ENCODE measurements at places on chromosomes 7 and 10.
A peak's percentile ranks its signal among the peaks of the same experiment; 100 is the strongest.

- DNase-seq = no peak
Measured at GRCh38 chr10:107553470-107553869, 389.0 kb upstream of the SORCS1 start.

- no peak for DNase-seq
Measured at GRCh38 chr7:125459038-125459437, 529.4 kb upstream of the POT1 start.

DNA sequence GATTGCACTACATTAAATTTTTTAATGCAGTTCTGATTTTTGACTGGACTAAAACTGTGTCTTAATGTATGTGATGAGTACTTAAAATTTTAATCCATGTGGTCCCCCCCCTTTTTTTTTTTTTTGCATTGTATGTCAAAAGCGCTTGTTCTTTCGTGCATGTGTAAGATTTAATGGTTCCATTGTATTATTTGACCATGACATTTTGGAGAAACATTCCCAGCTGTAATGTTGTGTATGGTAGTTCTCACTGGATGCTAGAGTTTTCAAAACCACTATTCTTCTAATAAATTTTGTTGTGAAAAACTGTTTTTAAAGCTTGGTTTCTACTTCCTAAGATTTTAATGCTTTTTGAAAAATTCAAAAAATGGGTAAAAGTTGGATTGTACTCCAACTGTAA lies 132.0 kb downstream of the LCOR start:
- DNase-seq = no peak

DNA sequence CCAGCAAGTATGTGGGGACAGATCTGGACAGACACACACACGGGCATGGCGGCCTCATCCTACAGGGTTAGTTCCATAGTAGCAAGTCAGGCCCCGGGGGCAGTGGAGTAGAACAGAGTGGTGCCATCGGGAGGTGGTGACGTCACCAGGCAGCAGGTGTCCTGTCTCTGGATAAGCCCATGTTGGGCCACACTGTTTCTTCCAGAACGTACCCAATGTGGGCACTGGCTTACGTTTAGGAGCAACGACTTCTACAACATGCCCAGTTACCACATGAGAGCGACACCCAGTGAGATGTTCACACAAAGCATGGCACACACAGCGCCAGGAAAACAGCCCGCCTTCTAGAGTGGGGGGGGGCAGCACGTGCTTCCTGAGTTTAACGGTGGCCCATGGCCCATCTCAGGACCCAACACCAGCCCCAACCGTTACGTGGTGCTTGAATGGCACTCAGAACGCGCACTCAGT lies 67.8 kb downstream of the CTBP2 start:
- no peak for DNase-seq

GRCh38 chr7:143992670-143993069 lies 7.5 kb upstream of the OR6B1 start:
- DNase-seq = no peak

DNA sequence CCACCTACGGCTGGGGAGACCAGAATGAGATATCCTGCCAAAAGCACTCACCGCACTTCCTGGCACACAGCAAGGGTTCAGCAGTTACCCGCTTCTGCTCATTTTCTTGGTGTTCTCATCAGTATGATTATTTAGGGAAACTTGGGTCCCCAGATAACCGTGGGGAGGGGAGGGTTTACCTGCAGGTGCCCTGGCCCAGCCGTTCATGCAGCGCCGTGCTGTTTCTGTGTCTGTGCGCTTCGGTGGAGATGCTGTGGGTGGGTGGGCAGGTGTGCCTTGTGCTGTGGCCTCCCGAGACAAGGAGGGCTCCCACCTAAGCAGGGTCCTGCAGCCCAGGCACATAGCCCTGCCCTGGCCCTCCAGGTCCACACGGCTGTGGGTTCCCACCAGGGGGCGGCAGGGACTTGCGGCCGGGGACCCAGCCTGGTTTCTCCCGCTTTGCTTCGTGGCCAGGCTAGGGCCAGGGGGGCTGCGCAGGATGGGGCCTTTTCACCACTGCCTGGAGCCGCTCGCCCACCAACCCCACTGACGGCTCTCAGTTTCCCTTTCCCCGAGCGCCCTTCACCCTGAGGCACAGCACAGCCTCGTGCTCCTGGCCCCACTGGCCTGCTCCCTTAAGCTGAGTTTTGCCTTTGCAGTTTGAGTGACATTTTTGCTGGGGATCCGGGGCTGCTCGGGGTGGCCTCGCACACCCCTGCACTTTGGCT lies 78.5 kb downstream of the LHPP start:
- DNase-seq = peak; percentile 42

GRCh38 chr7:35831208-35831607 lies 30.4 kb downstream of the SEPTIN7 start:
- no peak for DNase-seq

- DNase-seq = no peak
Measured at GRCh38 chr7:24717694-24718320, 39.5 kb downstream of the GSDME start.

DNA sequence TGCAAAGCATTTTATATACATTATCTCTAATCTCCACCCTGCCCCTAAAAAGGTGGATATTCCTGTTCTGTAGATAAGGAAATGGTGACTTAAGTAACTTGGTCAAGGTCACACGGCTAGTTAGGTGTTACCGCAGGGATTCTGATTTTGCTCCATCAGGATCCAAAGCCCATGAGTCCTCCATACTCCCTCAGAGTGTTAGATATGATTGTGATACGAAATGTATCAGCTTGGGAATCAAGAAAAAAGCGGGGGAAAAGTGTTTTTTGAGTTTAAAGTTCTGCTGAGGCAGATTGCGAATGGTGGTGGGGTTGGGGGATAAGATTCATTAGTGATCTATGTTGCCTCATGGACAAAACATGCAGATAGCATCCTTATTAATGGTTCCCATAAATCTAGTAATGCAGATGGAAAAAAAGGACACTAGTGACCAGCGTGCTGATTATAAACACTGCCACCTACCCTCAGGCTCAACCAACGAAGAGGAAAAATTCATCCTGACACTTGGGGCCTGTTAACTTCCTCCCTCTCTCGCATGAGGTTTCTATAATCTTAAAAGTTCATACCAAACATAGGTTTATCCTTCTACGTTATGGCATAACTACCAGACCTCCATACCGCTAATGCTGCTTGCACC lies 2.3 kb downstream of the ICA1 start:
- DNase-seq = no peak

DNA sequence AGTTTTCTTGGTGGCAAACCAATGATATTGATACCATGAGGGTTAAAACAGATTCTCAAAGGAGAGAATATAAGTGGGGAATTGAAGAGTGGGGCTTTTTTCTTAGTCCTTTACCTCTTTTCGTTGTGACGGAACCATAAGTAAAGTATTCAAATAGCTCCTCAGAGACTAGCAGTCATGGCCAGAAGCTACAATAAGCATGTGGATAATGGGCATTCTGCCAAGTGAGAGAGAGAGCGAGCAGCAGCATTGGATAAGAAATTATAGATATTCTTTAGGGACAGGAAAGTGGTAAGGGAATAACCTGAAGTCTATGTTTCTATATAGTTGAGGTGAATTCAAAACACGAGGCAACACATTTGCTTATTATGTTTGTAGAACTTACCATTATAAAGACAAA lies 235.1 kb downstream of the SEMA3E start:
- no peak for DNase-seq

DNA sequence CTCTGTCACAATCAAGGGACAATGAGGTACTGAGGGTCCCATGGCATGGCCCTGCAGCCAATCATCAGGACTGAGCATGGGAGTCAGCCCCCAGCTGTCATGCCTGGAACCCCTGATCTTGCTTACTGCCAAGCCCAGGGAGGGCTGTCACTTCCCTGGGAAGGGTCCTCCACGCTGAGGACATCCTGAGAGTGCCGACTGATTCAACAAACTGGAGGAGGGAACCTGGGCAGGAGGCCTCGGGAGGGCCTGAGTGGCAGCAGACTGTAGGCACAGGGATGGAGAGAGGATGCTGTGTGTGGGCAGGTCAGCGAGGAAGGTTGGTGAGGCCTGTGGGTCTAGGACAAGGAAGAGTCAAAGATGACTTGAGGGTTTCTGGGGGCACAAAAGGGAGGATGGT lies 154.3 kb downstream of the ZNF248 start:
- DNase-seq = no peak

DNA sequence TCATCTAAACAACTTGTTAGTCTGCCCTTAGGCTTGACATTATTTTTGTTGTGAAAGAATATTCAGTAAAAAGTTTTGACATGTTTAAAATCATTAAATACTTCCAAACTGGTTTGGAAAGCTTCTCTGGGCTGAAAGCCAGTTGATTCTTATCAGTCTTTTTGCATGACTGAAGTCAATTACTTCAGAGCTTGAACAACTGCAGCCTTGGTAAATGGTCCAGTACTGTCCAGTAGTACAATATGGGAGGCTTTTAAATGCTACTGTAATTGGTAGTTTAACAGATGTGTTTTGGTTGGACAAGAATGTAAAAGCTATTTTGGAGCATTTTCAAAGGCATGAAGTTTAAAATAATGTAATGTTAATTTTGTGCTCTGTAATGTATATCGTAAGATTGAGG lies 103.4 kb downstream of the SDK1 start:
- DNase-seq = no peak

- no peak for DNase-seq
Measured at GRCh38 chr7:112021379-112022044, 184.7 kb downstream of the DOCK4 start.

GRCh38 chr10:24223953-24224352 lies 15.0 kb downstream of the KIAA1217 start:
- no peak for DNase-seq

DNA sequence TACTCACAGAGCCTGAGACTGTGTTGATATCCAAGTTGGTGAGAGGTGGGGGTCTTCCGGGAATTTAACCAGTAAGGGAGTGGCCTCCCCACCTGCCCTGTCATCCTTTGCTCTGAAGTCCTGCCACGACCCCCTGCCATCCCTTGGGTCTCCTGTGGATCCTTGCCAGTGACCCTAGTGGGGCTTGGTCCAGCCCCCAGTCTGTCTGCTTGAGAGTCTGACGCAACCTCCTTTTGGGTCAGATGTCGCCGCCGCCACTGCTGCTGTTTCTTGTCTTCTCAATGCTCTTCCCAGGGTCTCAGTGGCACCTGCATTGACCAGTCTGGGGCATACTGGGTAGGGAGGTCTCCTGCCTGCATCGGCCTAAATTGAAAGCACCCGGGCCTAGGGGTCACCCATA lies 28.8 kb downstream of the PAX2 start:
- no peak for DNase-seq

DNA sequence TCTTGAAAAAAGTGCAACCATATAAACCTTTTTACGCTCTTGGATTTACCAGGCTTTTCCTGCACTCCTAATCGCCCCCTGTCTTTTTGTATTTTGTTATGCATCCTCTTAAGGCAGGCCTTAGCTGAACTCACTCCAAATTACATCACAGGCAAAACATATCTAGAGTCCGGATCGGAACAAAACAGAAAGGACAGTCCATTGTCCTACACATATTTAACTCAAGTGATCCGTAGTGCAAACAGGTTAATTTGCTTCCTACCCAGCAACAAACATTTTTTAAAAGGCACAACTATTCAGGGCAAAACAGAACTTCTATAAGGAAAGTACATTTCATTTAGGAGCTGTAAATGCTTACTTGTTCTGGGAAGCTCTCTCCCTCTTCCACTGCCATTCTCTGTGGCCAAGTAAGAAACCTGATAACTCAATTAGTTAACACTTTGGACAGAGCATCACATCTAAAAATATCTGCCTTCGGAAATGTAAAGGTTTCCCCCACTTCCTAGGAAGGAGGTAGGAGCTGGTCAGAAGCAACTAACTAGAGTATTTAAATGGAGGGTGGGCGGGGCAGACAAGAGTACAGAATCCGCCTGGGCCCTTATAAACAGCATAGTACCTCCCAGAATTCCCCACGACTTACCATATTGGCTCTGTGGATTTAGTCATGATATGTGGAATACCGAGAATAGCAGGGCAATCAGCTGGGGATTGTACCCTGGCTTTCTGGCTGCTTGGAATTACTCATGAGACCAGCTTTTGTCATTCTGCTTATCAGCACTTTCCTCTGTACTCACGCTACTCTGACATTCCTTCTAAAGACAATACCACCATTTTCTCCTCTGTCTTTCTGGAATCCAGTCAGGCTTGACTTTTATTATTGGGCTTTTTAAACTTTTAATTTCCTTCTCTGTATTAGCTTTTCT lies 89.5 kb downstream of the ANK3 start:
- no peak for DNase-seq
